Stimulated activated CD8-positive, alpha-beta memory T cell treated with anti-CD3 and anti-CD28 coated beads, Interleukin-2, amount 100 ng/mL, for 1 hour (primary cell): ENCODE measurements at places on chromosomes 12 and 14.

DNA sequence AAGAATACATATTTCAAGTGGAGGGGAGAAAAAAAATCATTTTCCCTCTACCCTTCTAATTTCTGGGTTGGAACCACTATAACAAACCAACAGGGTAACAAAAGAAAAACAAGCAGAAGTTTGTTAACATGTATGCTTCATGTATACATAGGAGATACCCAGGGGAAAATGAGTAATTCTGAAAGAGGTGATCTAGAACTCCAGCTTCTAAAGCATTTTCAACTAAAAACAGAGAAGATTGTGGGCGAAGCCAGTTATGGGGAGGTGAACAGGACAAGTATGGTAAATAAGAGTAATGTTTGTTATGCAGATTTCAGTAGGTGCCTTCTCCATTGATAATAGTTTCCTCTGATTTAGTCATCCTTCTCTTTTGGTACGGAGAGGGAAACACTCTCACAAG is 16.7 kb downstream of the FNTB start:
- DNase-seq, result no peak

DNA sequence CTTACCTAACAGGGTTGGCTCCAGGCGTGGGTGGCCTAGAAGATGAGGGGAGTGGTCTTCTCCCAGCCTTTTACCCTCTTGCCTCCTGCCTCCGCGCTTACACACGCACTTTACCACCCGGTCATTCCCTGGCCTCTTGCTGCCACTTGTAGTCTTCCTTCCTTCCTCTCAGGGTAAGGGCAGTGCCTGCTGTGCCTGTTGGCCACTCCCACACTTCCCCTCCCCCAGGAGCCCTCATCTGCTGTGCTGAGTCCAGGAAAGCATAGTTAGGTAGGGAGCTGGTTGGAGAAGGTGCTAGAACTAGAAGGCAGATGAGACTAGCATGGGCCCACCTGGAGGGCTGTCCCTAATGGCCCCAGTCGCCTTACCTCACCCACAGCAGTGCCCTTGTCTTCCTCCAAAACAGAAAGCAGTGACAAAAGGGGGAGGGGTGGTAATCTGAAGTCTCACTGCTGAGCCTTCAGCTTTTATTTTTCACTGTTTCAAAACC is 54.3 kb upstream of the SRSF5 start:
- no peak for DNase-seq

DNA sequence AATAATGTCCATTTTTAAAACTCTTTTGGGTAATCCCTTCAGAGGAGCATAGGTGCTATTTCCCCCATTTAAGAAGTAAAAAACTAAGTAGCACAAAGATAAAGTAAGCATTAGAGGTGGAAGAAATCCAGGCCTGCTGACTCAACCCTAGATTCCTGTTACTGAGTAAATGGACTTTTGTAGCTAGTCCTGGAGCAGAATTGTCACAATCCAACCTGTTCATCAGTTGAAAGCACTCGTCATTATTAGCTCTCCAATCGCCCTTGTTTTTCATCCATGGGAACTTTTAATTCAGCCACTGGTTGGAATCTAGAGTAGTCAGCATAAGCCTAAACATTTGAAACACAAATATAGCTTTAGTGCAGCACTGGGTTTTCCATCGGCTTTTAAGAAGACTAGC is 139.5 kb upstream of the AMIGO2 start:
- DNase-seq, result no peak

- DNase-seq, result no peak
These were observed 260.3 kb downstream of the ADGRD1 start for GRCh38 chr12:131213896-131214442.

DNA sequence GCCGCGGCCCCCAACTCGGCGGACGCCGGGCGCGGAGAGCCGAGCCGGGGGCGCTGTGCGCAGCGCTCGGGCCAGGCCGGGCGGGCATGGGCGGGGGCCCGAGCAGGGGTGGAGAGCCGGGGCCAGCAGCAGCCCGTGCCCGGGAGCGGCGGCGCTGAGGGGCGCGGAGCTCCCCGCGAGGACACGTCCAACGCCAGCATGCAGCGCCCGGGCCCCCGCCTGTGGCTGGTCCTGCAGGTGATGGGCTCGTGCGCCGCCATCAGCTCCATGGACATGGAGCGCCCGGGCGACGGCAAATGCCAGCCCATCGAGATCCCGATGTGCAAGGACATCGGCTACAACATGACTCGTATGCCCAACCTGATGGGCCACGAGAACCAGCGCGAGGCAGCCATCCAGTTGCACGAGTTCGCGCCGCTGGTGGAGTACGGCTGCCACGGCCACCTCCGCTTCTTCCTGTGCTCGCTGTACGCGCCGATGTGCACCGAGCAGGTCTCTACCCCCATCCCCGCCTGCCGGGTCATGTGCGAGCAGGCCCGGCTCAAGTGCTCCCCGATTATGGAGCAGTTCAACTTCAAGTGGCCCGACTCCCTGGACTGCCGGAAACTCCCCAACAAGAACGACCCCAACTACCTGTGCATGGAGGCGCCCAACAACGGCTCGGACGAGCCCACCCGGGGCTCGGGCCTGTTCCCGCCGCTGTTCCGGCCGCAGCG is 639 bp downstream of the FZD10 start:
- no peak for DNase-seq

DNA sequence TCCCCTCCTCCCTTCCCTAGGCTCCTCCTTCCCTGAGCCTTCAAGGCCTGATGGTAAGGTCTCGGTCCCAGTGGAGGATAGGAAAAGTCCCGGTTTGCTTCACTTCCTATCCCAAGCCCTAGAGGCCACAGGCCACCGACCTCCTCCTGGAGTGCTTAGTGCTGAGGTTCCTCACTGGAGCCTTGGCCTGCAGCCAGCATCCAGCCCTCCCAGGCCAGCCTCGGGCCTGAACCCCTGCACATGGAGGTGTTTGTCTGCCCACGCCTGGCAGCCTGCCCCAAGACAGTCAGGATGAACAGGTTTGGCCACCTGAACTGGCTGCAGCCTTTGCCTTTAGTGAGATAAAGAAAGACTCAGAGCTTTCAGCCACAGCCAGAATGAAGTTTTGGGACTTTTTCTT is 15.8 kb upstream of the KRT7 start:
- DNase-seq, result no peak

GRCh38 chr12:112598626-112599025 is 179.9 kb downstream of the PTPN11 start:
- DNase-seq, result no peak

- DNase-seq, result no peak
These were observed 13.3 kb upstream of the YBX3 start for GRCh38 chr12:10736463-10736862.

DNA sequence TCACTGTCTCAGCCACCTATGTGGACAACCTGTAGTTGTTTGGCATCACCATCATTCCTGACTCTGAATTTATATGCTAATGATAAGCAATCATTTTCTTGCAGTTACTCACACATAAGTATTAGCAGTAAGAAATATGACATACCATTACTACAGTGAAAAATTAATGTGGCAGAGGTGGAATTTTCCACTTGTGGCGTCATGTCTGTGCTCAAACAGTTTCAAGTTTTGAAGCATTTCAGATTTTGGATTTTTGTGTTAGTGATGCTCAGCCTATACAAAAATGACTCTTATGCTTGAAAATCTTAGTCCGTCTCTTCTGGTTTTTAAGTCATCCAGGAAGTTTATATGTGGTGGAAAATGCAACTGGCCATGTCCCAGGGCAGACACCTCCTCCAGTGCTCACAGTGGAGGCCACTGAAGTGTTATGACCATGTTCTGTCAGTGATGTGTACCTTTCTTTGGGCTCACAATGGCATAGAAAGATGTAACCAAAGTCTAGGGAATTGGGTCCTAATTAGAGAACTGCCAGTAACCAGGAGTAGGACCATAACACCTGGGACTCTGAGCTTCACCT is 220.6 kb downstream of the SYT1 start:
- DNase-seq, result no peak

- DNase-seq, result no peak
These were observed 77.9 kb downstream of the SPTB start for GRCh38 chr14:64801800-64802199.

DNA sequence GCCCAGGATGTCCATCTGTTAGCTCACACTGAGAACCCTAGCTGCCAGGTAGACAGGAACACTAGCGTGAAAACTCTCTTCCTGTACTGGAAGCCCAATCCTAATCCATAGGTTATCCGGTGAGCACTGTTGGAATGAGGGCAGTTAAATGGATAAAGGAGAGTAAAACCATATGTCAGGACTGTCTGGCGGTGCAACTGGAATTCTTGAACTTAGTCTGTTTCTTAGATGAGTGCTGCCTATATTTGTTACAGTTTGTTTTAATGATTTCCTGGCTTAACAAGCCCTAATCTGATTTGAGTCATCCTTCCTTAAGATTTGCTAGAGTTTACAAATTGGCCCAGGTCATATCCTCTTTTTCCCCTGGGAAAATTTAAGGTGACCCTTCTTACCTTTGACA is 104.7 kb downstream of the ANO4 start:
- DNase-seq, result no peak

GRCh38 chr14:96961895-96962294 is 164.7 kb downstream of the VRK1 start:
- DNase-seq, result no peak

GRCh38 chr12:10388624-10389413 is 1.0 kb downstream of the KLRK1 start:
- DNase-seq, result no peak

DNA sequence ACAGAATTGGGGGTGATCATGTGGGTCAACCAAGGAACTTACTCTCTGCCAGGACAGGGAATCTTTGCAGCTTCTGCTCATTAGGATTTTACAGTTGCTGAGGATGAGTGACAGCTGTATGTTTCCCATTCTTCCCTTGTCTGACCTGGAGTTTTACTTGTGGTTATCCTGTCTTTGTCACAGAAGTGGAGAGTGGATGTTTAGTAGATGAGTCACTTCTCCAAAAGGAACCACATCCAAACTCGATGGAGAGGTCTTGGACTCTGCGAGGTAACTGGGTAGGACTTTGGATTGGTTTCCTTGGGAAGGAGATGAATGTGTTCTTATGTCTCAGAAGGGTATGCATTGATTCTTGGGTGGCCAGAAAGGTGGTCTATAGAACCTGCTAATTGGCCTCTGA is 53.8 kb upstream of the USP44 start:
- no peak for DNase-seq

DNA sequence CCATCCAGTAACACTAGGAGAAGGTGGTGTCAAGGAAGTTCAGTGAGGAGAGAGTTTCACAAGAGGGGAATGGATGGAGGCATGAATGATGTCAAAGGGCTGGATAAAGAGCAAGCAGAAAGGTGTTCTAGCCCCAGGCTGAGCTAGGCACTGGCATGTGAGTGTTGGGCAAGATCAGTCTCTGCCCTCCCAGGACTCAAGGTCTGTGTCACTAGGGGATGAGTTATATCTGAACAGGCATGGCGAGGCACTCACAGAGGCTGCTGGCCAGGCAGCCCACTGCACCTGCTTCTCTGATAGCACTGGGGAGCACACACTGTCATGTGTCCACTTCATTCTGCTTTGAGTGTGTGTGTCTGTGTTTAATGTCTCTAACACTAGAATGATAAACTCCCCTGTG is 903.8 kb downstream of the BCL11B start:
- no peak for DNase-seq

DNA sequence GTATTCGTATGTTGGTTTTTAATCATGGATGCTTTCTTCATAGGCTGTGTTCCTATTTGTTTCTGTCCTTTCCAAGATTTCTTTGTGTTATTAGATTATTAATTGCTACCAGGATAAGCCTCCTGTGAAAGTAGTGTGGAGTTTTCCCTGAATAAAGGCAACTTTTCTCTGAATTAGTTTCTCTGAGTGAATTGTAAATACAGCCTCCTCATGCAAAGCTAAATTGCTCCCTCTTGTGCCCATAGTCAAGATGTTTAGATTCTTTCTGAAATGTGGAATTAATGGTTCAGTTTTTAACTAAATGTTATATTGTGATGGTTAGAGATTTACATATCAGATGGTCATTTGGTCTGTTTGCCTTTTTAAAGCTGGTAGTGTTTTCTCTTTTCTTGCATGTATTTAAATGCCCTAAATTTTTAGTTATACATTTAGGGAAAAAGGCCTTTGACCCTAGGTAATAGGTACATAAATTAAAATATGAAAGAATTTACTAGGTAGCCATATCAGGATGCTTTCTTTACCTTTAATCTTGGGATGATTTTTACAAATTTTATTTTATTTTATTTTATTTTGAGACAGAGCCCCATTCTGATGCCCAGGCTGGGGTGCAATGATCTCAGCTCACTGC is 8.9 kb downstream of the APAF1 start:
- no peak for DNase-seq

DNA sequence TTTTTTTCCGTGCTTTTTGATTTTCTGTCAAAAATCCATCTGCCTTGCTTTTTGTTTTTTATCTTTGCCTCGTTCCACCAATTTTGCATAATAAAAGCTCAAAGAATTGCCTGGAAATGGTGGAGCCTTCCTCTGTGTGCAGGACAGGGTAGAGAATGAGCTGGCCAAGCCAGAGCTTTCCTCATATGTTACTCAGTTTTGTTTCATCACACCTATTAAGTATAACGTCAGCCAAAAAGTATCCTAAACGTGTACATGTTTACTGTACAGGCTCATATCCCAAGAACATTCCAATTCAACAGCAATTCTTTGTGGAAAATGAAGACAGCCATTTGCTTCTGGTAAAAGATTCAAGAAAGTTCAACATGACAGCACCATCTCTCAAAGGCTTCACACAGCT is 191.2 kb upstream of the LMNTD1 start:
- no peak for DNase-seq

DNA sequence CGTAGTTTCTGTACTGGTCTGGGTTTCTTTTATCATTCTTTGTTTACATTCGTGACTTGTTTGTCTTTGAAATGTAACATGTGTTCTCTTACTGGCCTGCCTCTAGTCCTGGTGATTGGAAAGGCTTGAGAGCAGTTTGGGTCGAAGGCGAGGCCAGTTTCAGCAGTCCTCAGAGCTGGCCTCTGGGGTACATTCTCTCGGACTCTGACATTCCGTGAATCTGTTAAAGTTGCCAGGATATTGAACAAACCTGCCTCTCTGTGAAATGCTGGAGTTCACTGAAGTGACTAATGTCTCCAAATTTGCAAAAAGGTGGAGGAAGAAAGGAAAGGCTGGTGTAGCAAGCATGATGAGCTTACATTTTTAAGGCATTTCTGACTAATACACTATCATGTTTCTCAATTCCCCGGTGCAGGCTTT is 1.5 kb downstream of the PLEKHA5 start:
- no peak for DNase-seq

DNA sequence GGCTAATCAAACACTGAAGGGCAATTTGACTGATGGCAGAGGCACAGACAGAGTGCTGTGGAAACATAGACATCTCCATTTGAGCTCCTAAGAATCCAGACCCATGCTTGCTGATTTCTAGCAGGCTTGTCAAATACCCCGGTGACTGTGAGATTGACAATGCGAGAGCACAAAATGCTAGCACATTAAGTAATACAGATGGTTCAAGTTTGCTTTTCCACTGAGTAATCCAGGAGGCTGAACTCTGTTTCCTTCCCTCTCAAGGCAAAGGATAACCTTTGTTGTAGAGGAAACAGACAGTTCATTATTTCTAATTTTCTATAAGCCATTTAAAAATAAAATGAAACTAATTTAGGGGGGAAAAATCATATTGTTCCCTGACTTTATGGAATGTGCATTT is 256.5 kb upstream of the CRY1 start:
- no peak for DNase-seq

- DNase-seq, result no peak
These were observed 2.8 kb downstream of the CYP27B1 start for GRCh38 chr12:57763881-57764661.
